ENCODE measurements at places on chromosomes 7 and 10. TPM values are rescaled to one million over a fixed set of nuclear protein-coding genes. Genes with fewer than 3 reads are reported as not detected.

Gene GIMAP4
- total RNA-seq: not detected

Gene RGR
- not detected for total RNA-seq

Gene NEBL
- 4.6 TPM for total RNA-seq

Gene DDX21
- 149 TPM for total RNA-seq

Gene CLDN3
- total RNA-seq: 29.7 TPM

Gene SLC13A1
- not detected for total RNA-seq

Gene ANKRD1
- total RNA-seq: 127 TPM

Data from epithelial cell of proximal tubule (primary cell).